Activated naive CD4-positive, alpha-beta T cell treated with anti-CD3 and anti-CD28 coated beads, Interleukin-2, amount 10 ng/mL, durations not matched to agents 5 hours and 36 hours (primary cell): ENCODE measurements at places on chromosomes 3 and 15. TPM values are rescaled to one million over a fixed set of nuclear protein-coding genes. Genes with fewer than 3 reads are reported as not detected.

The GLDN gene
- total RNA-seq: not detected

The IL5RA gene
- not detected for total RNA-seq

The GRK7 gene
- total RNA-seq: not detected

The GOLGA6D gene
- total RNA-seq: not detected

The RARRES1 gene
- total RNA-seq: not detected
